ENCODE measurements at places on chromosomes 11 and 22. TPM values are rescaled to one million over a fixed set of nuclear protein-coding genes. Genes with fewer than 3 reads are reported as not detected.

DNA sequence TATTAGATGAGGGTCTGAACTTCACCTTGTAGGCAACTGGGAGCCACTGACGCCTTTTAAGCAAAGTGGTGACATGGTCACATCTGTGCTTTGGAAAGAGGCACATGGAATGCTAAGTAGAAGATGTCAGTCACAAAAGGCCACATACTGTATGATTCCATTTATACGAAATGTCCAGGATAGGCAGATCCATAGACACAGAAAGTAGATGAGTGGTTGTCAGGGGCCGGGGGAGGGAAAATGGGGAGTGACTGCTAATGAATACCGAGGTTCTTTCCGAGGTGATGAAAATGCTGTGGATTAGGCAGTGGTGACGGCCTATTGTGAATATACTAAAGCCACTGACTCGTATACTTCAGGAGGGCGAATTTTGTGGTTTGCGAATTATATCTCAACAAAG is 20.6 kb downstream of the NECTIN1 start:
- DNase-seq, result no peak

GRCh38 chr22:23884140-23884539 is 10.0 kb upstream of the MIF start:
- no peak for DNase-seq

The CRYBA4 gene
- total RNA-seq, result not detected

DNA sequence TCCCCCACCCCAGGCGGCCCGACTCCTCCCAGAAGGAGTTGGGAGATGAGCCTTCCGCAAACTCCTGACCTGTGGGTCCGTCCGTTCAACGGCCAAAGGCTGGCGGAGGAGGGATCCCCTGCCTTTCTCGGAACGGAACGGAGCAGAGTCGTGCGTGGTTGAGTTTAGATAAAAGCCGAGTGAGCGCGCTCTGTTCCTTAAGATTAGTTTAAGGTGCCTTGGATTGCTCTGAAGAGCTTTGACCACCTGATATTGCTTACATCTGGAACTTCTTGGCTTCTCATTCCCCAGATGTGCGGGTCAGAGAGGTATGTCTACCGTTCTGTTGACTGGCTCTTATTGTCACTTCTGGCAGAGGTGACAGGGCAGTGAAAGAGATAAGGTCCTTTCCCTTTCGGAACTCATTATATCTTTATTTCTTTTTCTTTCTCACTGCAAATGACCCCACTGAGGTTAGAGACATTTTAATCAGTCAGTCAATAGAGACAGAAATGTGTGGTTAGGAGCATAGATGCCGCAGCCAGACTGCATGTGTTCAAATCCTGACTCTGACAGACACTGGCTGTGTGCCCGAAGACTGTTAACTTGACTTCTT is at the start of gene TRIM6:
Gene TRIM6, plus strand, starts transcription at position 31 of the 595 bp plus-strand sequence. Its CDS starts 261 bp downstream, at position 292.
- peak; percentile 55 for DNase-seq

GRCh38 chr11:94968334-94968958 is 4.9 kb downstream of the CWC15 start:
- DNase-seq, result no peak

GRCh38 chr11:13486926-13487660 is 8.7 kb downstream of the PTH start:
- peak; percentile 47 for DNase-seq

The MS4A2 gene
- total RNA-seq, result 0.51 TPM

The GAS2 gene
- total RNA-seq, result 11.9 TPM

GRCh38 chr11:78363024-78363619 is 54.5 kb downstream of the GAB2 start:
- DNase-seq, result no peak

- DNase-seq, result no peak
These were observed 274.4 kb downstream of the BLID start for GRCh38 chr11:121841487-121842191.
